ENCODE measurements at places on chromosomes 7 and 10.

GRCh38 chr10:97939446-97939990 is 89.9 kb downstream of the GOLGA7B start:
- H3K27me3 ChIP-seq = peaks cover 58% of the 10 kb centered on the region
- no peak overlapping the region for H3K4me3 ChIP-seq
- DNase-seq = no peak
- no peaks in the 10 kb centered on the region for H3K4me1 ChIP-seq
- H3K36me3 ChIP-seq = no peaks in the 10 kb centered on the region

DNA sequence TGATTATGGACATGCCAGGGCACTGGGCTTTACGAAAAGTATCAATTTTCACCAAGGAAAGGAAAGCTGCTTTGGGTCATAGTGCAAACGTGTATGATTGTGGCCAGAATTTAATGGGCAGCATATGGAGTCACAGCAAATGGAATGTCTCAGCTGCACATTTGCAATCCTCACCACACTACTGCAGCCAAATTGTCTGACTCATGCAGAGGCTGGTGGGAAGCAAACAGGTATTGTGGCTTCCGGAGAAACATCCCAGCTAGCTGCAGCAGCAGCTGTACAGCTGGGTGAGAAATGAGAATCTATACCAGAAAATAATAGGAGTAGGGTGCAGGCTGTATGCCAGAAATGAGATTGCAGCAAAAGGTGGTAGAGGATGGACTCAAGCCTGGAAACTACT is 374.7 kb upstream of the VWC2 start:
- H3K4me3 ChIP-seq = no peak overlapping the region
- no peaks in the 10 kb centered on the region for H3K36me3 ChIP-seq
- no peaks in the 10 kb centered on the region for H3K4me1 ChIP-seq
- H3K27ac ChIP-seq = no peak overlapping the region
- H3K27me3 ChIP-seq = no peaks in the 10 kb centered on the region
- no peak for DNase-seq

GRCh38 chr7:150435390-150436073 is 14.9 kb upstream of the GIMAP8 start:
- H3K4me1 ChIP-seq = no peaks in the 10 kb centered on the region
- no peak for DNase-seq
- H3K36me3 ChIP-seq = no peaks in the 10 kb centered on the region
- H3K27ac ChIP-seq = peak overlapping the region; percentile 51
- peaks cover 28% of the 10 kb centered on the region for H3K27me3 ChIP-seq

GRCh38 chr10:105770524-105771212 is 1129.6 kb downstream of the SORCS3 start:
- peaks cover 4% of the 10 kb centered on the region for H3K27me3 ChIP-seq
- no peak overlapping the region for H3K27ac ChIP-seq
- no peak overlapping the region for H3K4me3 ChIP-seq

GRCh38 chr10:113612154-113612553 is 51.7 kb downstream of the NRAP start:
- no peak overlapping the region for H3K4me3 ChIP-seq
- H3K27ac ChIP-seq = no peak overlapping the region
- H3K4me1 ChIP-seq = peaks cover 16% of the 10 kb centered on the region

GRCh38 chr7:55570939-55571338 is 1.4 kb downstream of the VOPP1 start:
- H3K36me3 ChIP-seq = no peaks in the 10 kb centered on the region
- H3K4me1 ChIP-seq = peaks cover 20% of the 10 kb centered on the region
- peaks cover 27% of the 10 kb centered on the region for H3K27me3 ChIP-seq
- H3K27ac ChIP-seq = peak overlapping the region; percentile 93
- DNase-seq = no peak

DNA sequence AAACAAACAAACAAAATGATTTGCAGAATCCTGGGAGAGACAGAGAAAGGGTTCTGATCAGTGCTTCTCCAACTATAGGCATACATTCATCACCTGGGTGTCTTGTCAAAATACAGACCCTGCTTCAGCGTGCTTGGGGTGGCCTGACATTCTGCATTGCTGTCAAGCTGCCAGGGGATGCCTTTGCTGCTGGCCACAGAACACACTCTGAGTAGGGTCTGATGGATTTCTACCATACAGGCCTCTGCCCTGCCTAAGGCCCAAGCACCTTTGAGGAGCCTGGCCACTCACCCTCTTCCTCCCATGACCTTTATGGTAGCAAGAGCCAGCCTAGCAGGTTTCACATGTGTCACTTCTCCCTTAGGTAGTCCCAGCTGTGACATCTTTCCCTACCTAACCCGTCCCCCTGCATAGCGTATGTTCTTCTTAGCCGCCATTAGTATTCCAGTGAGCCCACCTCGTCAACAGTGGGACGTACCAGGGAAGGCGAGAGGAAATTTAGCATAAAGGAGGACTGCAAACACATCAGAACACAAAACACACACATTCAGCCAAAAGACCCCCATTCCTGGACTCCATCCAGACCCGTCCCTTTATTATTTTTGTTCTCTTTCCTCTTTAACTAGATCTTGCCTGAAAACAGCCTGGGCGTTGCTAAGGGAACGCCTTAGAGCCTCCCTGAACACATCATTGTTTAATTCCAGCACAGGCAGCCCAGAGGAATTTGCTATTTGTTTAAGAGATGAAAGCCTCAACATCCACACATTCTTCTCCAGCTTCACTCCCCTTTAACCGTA is 43.9 kb upstream of the PODXL start:
- no peaks in the 10 kb centered on the region for H3K36me3 ChIP-seq
- H3K27me3 ChIP-seq = peaks cover 13% of the 10 kb centered on the region
- no peak for DNase-seq
- no peak overlapping the region for H3K4me3 ChIP-seq

GRCh38 chr10:123998197-123999141 is 94.9 kb downstream of the CHST15 start:
- no peak for DNase-seq
- no peak overlapping the region for H3K4me3 ChIP-seq
- H3K27ac ChIP-seq = no peak overlapping the region
- peaks cover 38% of the 10 kb centered on the region for H3K27me3 ChIP-seq
- peaks cover 4% of the 10 kb centered on the region for H3K4me1 ChIP-seq

DNA sequence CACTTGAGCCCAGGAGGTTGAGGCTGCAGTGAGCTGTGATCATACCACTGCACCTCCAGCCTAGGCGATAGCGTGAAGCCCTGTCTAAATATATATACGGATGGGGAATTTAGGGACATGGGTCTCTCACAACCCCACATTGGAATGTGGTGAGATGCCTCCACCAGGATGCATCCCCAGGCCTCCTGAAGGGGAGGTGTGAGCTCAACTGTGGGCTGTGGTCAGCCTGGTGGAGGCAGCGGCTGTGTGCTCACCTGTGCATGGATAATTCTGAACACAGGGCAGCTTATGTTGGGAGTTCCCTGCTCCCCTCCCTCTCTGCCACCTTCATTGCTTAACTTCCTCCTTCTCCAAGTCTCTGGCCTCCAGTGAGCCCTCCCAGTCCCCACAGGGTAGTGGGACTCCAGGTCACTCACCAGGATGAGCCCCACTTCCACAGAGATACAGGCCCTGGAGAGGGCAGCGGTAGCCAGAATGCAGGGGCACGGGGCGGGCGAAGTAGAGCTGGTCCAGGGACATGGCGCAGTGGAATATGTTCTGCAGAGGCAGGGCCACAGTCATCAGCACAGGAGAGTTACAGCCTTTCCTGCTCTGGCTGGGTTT is 30.4 kb downstream of the PYROXD2 start:
- no peak overlapping the region for H3K4me3 ChIP-seq
- no peak for DNase-seq
- H3K27me3 ChIP-seq = no peaks in the 10 kb centered on the region

DNA sequence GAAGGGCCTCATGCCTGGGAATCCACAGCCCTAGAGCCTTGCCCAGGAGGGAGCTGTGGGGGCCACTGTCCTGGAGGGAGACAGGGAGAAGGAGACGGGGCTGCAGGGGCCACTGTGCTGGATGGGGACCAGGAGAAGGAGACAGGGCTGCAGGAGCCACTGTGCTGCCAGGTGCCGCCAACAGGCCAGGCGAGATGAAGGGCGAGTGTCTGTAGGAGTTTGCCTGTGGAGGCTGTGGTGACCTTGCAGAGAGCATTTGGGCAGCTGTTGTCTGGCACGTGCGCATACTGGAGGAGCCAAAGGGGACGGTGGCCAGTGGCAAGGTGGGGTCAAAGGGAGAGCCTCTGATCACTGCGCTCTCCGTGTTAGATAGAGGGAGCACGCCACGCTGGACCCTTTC is 79.2 kb downstream of the NKX6-2 start:
- no peaks in the 10 kb centered on the region for H3K4me1 ChIP-seq
- peaks cover 42% of the 10 kb centered on the region for H3K36me3 ChIP-seq
- H3K4me3 ChIP-seq = no peak overlapping the region
- H3K27ac ChIP-seq = no peak overlapping the region
- DNase-seq = no peak

DNA sequence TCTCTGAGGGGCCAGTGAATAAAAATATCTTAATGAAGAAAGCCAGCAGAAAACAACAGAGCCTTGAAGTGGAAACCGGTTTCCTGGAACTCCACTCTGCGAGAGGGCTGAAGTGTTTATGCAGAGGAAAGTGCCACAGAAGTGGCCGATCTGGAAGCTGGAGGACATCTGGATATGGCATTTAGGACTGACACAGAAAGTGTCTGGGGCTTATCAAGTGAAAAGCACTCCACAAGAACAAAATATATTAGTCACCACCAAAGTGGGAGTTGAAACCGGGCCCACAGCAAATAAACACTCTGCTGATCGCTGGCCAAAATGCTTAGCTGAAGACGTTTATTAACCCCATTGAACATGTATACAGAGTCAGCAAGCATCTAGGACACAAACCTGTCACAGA is 7.8 kb downstream of the NOD1 start:
- H3K4me3 ChIP-seq = no peak overlapping the region
- no peak for DNase-seq
- peaks cover 12% of the 10 kb centered on the region for H3K4me1 ChIP-seq
- no peaks in the 10 kb centered on the region for H3K36me3 ChIP-seq
- H3K27ac ChIP-seq = no peak overlapping the region

DNA sequence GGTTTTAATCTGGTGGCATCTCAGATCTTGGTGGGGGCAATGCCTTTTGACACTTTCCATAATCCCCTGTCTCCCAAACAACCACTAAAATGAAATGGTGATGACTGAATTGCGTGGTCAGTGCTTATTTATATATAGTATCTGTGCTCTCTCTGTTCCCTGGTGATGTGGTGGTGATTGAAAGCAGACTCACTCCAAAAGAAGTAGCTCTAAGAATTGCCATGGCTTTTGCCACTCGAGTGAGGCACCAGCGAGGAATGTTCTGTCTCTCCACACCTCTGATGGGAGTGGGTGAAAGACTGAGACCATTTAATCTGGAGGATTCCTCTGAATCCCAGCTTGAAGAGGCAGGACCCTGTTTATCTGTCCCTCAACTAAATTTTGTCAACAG is 2.8 kb downstream of the DUSP5 start:
- H3K27ac ChIP-seq = peak overlapping the region; percentile 95
- peak overlapping the region; percentile 88 for H3K4me3 ChIP-seq
- H3K4me1 ChIP-seq = peaks cover 60% of the 10 kb centered on the region
- H3K36me3 ChIP-seq = peaks cover 12% of the 10 kb centered on the region
